NCI-H187 treated with DMSO at 0.1 percent for 48 hours (cell line): ENCODE measurements at places on chromosomes 3 and 15.

- no peak for DNase-seq
Measured at GRCh38 chr15:33608714-33609113, 297.9 kb downstream of the RYR3 start.

DNA sequence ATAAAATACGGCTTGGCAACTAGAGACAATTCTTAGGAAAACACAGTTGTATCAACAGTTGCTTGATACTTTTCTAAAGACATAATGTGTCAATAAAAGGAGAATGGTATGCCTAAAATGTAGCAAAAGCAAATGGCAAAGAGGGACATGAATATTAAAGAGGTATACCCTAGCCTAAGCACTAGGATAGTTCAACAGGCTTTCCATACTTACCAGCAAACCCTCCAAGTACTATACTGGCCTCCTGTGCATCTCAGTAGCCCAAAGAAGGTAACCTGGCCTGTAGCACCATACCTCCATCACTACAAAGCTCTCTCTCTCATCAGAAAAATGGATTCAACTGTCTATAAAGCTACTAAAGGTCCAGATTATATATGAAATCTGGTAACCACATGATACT, 7.5 kb downstream of the SETD2 start:
- DNase-seq, result no peak

DNA sequence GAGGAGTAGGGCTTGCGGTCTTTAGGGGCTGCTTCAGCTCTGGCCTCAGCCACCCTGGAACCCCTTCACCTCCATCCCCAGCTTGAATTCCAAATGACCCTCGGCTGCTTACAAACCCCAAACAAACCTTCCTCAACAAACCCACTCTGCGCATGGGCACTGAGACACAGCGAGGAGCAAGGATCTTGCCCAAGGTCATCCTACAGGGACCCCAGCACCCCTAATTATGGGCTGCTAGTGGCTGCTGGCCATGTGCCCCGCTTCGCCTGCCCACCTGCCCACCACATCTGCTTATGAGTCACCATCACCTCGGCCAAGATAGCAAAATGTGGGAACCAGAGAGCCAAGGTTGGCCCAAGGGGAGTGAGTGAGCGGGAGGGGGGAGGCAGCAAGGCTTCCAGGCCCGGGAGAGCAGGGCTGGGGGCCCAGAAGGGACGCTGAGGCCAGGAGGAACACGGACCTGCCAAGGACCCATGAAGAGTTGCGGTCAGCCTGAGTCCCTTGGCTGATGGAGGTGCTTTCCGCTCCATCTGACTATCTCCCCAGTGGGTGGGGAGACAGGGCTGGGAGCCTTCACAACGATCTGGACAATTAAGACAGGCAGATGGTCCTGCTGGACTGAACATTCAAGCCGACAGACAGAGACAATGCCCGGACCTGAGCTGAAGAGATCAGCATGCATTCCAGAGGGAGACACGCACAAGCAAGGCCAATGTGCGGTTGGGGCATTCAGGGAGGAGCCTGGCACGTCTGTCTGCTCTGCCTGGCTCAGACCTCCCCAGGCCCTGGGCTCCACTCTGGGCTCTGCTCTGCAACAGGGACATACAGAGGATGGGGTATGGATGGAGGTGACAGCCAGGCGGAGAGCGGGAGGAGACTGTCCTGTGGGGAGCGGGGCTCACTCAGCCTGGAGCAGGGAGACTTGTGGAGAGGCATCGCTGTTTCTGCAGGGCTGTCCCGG, 10.8 kb upstream of the GRIP2 start:
- DNase-seq, result no peak

DNA sequence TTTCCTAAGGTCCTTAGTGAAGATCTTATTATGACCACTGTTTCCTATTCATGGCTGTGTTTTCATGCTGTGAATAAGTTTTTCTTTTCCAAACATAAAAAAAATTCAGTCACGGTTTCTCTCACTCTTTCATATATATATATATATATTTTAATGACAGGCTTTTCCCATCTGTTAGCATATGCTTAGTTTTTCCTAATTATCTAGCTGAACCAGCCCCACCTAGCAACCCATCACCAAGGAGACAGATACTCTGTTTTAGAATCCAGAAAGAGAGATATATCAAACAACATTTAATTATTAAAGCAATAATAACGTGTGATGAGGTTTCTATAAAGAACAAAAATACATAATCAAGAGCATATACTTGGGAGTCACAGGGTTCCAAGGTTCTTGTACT, 58.3 kb downstream of the TMCC1 start:
- no peak for DNase-seq

DNA sequence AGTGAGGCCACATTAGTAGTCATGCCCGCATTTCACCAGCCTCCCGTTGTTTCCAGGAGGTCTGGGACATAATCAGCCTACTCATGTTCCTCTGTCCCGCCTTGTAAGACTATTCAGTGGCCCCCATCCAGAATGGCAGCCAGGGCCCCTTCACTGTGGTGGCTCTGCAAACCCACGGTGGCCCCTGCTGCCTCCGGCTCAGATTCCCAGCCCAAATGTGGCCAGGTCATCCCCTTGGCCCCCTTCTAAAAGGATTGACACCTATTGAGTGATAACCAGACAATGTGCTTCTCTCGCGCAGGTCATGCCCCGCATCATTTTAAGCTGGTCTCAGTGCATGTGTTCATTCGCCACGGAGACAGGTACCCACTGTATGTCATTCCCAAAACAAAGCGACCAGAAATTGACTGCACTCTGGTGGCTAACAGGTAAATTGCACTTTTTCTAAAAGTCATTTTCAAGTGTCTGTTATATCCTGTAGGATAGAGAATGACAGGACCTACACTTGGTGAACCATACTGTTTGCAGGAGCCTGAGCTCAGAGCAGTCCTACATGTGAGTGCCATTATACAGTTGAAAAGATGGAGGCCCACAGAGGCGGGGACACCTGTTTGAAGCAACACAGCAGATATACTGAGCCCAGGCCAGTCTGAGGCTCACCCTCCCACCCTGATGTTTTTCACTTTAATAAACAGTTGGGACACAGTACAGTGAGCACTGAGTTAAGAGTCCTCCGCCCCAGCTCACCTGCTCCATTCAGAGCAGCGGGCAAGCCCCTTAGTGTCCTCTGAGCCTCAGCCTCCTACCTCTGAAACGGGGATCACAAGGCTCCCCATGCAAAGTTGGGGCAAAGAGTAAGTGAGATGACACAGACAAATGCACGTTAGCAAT, 47.7 kb downstream of the PXYLP1 start:
- DNase-seq, result no peak

- DNase-seq, result no peak
Measured at GRCh38 chr15:50066666-50067065, 52.4 kb downstream of the ATP8B4 start.

- DNase-seq, result no peak
Measured at GRCh38 chr3:110811050-110811449, 260.6 kb upstream of the NECTIN3 start.

DNA sequence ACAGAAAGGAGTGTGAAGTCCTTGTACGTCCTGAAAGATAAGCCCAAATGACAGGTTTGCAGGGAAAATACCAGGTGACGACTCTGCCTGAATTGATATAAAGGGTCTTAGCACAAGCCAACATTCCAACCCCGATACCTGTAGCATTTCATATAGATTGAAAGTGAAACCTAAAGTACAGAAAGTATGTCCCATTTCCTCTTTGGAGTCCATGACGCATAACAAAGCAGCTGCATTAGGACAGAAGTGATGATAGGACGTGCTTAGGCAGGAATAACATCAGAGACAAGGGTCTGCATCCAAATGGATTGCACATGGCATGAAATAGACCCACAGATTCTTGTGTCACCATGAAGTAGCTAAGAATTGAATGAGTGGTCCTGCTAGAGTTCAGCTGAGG, 187.0 kb upstream of the ROBO1 start:
- DNase-seq, result no peak

GRCh38 chr15:80636675-80637074, 58.4 kb upstream of the ABHD17C start:
- no peak for DNase-seq

- DNase-seq, result no peak
Measured at GRCh38 chr3:14222900-14223594, 44.4 kb downstream of the LSM3 start.
